Kidney epithelial cell (primary cell): ENCODE measurements at places on chromosomes 11 and 22. TPM values are rescaled to one million over a fixed set of nuclear protein-coding genes. Genes with fewer than 3 reads are reported as not detected.

MMP13 gene
- total RNA-seq: 0.13 TPM in 1 of 2 replicates, not detected in the other

PRG3 gene
- not detected in 2 replicates for total RNA-seq

BBOX1 gene
- not detected in 2 replicates for total RNA-seq

GGTLC3 gene
- not detected in 2 replicates for total RNA-seq

OR2AT4 gene
- not detected in 2 replicates for total RNA-seq

HSD17B12 gene
- total RNA-seq: 77.0 and 84.7 TPM in 2 replicates

MPEG1 gene
- total RNA-seq: 0.27 TPM in 1 of 2 replicates, not detected in the other

RCE1 gene
- total RNA-seq: 45.2 and 52.7 TPM in 2 replicates

APOBEC3H gene
- not detected in 2 replicates for total RNA-seq

C1QTNF6 gene
- total RNA-seq: 5.1 and 5.5 TPM in 2 replicates

CRYBA4 gene
- not detected in 2 replicates for total RNA-seq

RIMBP3B gene
- total RNA-seq: 0.07 and 0.29 TPM in 2 replicates

UPB1 gene
- total RNA-seq: not detected in 2 replicates

- no peak for DNase-seq
Measured at GRCh38 chr11:36008584-36008983, 64.7 kb downstream of the LDLRAD3 start.

DNA sequence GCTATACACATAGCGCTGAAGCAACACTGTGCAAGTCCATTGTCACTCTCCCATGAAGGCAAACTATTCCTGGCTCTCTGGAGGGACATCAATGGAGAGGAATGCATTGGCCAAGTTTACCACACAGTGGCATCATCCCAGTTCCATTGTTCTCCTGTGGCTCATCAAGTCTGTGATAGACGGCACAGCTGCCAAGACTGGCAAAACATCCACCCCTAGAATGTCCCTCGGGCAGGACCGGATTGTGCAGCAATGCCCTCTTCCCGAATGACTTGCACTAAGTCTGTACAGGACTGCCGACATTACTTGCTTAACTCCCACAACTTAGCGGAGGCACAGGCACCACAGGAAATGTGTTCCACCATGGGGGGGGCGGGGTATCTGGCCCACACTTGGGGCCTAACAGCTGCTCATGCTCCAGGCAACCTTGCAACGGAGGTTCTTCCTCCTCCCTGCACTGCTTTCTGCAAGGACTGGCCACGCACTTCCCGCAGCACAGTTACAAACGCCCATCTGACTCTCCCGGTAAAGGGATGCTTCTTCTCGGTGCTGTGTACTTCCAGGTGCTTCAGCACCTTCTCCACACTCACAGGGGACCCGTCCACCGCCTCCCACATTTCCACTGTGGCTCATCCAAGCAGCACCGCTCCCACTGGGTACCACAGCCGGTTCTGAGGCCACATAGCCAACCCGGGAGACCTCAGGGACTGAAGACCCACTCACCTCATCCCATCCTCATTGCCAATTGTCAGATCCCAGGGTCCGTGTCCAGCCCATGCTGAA, 1309.6 kb upstream of the RAG2 start:
- no peak for DNase-seq

GRCh38 chr22:46845296-46846149, 83.1 kb downstream of the TBC1D22A start:
- no peak for DNase-seq

DNA sequence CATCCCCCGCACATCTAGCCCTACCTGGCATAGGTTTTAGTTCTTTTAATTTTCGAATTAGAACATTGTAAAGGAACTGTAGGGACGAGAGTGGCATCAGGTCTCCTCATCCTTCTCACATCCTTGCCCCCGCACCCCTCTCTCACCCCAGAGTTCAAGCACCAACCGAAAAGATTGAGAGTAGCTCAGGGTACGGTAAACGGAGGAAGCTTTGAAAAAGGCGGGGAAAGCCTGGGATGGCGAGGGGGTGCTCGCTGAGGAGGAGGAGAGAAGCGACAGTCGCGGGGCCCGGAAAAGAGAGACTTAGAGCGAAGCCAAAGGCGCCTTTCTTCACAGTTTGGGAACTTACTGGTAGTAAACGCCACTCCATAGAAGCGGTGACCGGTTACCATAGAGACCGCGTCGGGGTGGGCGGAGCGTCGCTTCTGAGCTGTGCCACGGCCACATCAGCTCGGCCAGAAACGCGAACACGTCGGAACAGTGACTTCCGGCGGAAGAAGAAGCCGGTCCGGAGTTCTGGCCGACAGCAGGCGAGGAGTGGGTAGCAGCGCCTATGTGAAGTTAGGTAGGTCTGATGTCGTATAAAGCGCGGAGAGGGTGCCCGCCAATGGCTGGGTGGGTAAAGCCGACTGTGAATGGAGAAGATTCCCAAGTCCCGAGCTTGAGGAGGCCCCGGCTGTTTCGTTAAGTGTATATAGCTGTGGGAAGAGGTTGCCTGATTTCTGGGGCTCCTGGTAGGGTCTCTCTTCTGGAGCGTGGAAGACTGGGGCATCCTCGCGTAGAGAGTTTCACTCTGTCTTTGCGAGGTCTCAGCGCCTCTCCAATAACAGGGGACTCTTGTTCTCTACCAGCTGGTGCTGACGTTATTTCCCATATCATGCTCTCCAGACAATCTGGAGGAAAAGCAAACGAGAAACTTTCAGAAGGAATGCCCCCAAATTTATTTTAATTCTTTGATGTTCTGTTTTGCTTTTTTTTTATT, at the start of the genes DCDC1 and DNAJC24:
TSS of gene DCDC1 (minus strand) at position 392 of the 982 bp plus-strand sequence. CDS start 41,459 bp downstream, outside the sequence.
TSS of gene DNAJC24 (plus strand) at position 513 of the 982 bp plus-strand sequence. CDS start 889 bp downstream, outside the sequence.
- peak; percentile 64 for DNase-seq

DNA sequence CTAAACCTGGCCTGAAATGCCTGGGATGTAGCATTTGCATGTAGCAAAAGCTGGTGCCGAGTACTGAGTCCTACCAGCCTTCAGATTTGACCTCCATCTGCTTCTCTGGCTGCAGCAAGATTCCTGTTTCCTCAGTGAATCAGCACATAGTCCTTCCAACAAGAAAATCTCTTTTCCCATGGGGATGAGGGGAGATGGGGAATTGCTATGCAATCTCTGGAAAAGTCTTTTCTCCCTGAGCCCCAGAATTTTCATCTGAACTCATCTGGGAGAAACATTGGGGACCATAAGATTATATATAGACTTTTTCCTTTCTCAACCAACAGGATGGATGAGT, 32.0 kb upstream of the YWHAH start:
- DNase-seq: no peak

- DNase-seq: no peak
Measured at GRCh38 chr11:2156416-2157182, 4.4 kb downstream of the INS start.

- DNase-seq: no peak
Measured at GRCh38 chr11:107821199-107821927, 37.2 kb downstream of the SLC35F2 start.

DNA sequence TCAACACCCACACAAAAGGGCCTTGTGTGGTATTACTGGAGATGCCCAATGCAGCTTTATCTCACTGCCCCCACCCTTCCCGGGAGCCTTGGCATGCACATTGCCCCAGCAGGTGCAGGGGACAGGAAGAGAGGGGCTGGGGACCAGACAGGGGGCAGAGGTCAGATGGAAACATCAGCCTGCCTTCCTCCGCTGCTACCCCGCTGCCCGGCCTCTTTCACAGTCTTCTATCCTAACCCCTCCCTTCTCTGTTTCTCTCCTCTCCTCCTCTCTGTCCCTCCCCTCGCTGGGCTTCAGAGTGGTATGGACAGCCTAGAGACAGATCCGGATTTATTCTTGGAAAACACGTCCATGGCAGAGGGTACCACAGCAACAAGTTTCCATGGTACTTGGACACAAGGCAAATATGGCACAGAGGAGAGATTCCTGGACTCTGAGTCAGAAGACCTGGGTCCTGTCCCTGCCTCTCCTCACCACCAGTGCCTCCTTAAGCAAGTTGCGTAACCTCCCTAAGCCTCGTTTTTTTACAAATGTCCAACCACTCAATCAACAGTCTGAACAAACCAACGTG, 8.3 kb upstream of the IGSF9B start:
- no peak for DNase-seq

DNA sequence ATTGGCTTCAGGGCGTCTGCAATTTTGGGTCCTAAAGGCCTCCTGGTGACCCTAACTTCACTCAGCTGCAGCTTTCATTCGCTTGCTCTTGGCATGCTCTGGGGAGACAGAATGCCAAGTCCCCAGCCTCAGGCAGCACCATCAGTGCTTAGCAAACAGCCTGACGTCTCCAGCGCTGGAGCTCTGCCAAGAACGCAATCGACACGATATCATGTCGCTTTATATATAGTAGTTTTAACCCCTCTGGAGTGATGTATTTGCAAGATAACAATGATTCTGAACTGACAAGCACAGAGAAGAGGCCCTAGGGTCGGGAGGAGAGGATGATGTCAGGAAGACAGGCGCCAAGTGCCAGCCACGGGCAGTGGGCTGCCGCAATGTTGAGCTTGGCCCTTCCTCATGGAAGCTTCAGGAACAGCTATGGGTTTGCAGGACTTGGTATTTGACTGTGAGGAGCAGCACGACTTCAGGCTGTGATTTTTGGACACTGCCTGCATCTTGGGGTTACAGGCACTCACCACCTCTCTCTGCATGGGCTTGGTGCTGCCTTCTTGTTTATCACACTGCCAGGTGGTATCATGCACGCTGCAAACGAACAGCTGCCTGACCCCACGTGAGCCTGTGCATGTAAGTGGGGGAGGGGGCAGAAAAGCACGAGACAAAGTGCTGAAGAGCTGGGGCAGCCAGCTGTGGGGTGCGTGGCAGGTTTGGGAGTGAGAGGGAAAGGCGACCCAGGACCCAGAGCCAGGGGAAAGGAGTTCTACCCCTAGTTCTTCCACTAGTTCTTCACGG, 26.1 kb downstream of the B3GAT1 start:
- DNase-seq: no peak

DNA sequence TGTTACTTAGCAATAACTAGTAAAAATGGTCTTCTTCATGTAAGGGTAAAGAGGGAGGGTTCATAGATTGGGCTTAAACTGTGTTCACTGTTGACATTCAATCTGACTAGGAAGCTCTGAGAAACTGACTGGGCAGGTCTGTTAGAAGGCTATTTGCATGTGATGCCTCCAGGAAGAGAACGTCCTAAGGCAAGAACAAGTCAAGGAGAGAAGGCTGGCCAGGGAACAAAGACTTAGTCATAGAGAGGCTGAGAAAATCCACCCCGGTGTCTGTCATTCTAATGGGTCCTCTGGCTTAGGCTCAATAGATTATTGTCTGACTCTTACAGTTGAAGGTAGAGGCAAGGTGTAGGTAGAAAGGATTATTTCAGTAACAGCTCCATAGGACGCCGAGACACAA, 50.3 kb upstream of the CD44 start:
- DNase-seq: no peak

DNA sequence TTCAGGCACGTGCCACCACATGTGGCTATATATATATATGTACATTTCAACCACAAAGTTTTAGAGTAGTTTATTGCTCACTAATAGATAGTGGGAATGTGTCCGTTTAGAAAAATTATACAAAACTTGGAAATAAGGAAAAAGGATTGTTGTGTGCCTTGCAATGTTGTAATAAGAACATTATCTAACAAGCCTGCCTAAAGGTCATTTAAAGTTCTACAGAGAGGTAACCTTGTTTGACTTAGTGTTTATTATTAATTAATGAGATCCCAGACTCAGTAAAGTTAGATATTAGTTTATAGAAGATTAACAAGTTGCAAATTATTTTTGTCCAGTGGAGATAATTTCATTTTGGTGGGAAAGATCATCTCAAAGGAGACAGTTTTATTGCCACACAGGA, 5.5 kb upstream of the PATL1 start:
- no peak for DNase-seq

GRCh38 chr11:67160872-67161783, 42.1 kb downstream of the KDM2A start:
- no peak for DNase-seq

DNA sequence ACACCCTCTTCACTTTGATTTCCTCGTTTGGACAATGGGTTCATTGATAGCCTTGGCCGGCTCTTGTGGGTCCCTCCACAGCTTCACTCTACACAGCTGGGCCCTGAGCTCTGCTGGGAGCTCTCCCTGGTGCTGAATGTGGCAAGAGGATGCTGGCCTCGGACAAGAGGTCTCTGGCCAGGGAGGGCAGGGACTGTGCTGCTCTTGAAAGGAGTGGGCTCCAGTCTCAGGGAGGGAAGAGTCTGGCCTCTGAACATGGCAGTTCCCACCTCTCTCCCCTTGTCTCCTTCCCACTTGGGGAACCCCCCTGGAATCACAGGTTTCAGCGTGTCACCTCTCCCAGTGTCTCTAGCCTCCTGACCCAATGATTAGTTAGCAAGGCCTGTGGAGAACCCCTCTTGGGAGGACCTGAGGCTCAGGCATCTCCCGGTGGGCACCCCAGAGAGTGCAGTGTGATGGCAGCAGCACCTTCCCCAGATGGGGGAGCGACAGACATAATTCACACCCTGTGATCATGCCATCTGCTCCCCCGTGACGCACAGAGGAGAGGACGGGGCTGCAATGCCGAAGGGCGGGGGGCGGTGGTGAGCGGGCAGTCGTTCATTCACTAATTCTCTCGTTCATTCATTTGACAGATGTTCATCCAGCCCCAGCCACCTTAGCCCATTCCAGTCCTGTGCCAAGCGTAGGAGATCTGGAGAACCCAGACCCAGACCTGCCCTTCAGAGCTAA, 2.8 kb upstream of the CABP7 start:
- DNase-seq: peak; percentile 58

GRCh38 chr11:70680781-70681281, 282.5 kb downstream of the CTTN start:
- no peak for DNase-seq

DNA sequence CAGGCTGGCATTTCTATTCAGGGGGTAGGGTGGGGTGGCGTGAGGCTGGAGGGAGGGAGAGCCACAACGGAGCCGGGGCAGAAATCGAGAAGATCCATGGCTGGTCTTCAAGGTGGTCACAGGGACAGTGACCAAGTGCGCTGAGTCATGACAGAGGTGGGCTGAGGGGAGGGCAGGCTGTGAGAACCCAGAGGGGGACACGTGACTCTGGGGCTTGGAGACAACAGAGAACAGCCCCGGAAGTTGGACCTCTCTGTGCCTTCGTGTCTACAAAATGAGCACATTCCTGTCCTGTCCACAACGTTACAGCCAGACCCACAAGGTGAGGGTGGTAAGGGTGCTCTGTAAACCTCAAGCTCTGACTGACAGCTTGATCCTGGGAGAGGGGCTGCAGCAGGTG, 35.1 kb upstream of the ARFGAP3 start:
- no peak for DNase-seq

GRCh38 chr11:127521413-127521812, 520.8 kb upstream of the KIRREL3 start:
- peak; percentile 79 for DNase-seq

- DNase-seq: no peak
Measured at GRCh38 chr22:46064228-46064965, 85.9 kb upstream of the PPARA start.

GRCh38 chr11:86983021-86983488, 27.9 kb upstream of the FZD4 start:
- no peak for DNase-seq

- no peak for DNase-seq
Measured at GRCh38 chr11:73726825-73727224, 34.0 kb downstream of the RAB6A start.

GRCh38 chr22:42067671-42068251, 2.9 kb downstream of the NAGA start:
- DNase-seq: no peak

GRCh38 chr11:74471668-74472429, 4.5 kb upstream of the KCNE3 start:
- DNase-seq: no peak
